ENCODE measurements at places on chromosomes 5 and 9.

DNA sequence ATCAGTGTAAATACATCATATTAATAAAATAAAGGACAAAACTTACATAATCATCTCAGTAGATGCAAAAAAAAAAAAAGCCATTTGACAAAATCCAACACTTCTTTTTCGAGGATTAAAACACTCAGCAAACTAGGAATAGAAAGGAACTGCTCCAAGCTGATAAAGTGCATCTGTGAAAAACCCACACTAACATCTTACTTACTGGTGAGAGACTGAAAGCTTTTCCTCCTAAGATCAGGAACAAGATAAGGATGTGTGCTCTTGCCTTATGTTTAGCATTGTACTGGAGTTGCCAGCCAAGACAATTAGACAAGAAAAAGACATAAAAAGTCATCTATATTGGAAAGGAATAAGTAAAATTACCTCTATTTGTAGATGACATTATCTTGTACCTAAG is 120.2 kb upstream of the SAP30L start:
- DNase-seq = no peak

- DNase-seq = no peak
Measured at GRCh38 chr9:95058795-95059386, 258.6 kb downstream of the FANCC start.

- DNase-seq = no peak
Measured at GRCh38 chr5:126395198-126395597, 28.0 kb upstream of the GRAMD2B start.

DNA sequence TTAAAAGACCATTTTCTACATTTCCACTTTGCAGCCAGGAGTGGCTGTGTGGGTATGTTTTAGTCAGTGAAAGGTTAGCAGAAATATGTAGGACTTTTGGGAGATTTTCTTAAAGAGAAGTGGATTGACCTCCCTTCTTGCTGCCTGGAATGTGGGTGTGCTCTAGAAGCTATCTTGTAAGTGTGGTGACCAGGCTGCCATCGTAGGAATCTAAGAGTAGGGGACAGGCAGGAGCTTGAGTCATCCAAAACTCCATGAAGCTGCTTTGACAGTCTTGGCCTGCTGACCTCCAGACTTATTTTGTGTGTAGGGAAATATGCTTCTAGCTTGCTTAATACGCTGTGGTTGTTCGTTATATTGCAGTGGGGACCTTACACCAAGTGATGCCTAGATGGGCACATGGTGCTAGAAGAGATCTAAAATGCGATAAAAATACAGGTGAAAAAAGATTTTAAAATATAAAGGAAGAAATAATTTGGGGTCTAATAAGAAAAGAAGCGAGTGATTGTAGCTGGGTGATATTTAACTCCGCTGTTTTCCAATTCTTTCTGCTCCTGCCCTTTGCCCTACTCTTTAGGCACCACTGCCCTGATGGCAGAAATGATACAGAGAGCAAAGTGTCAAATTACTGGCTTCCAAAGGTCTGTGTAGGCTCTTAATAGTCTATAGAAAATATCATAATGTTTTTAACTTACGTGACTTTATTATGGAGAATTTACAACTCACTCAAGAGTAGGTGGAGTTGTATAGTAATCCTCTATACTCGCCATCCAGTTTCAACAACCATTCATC is 298.2 kb upstream of the ZNF608 start:
- DNase-seq = no peak

GRCh38 chr5:143554918-143555477 is 151.5 kb upstream of the NR3C1 start:
- no peak for DNase-seq

GRCh38 chr5:37839407-37840052 is at the start of gene GDNF:
Gene GDNF, minus strand, starts transcription at chr5:37840041. Its CDS starts 5,245 bp downstream, at chr5:37834796.
- no peak for DNase-seq

GRCh38 chr5:123937230-123937629 is 425.3 kb downstream of the CSNK1G3 start:
- DNase-seq = no peak

GRCh38 chr5:87650284-87650683 is 237.6 kb upstream of the CCNH start:
- no peak for DNase-seq

GRCh38 chr5:51996356-51996861 is 613.2 kb downstream of the ISL1 start:
- no peak for DNase-seq

DNA sequence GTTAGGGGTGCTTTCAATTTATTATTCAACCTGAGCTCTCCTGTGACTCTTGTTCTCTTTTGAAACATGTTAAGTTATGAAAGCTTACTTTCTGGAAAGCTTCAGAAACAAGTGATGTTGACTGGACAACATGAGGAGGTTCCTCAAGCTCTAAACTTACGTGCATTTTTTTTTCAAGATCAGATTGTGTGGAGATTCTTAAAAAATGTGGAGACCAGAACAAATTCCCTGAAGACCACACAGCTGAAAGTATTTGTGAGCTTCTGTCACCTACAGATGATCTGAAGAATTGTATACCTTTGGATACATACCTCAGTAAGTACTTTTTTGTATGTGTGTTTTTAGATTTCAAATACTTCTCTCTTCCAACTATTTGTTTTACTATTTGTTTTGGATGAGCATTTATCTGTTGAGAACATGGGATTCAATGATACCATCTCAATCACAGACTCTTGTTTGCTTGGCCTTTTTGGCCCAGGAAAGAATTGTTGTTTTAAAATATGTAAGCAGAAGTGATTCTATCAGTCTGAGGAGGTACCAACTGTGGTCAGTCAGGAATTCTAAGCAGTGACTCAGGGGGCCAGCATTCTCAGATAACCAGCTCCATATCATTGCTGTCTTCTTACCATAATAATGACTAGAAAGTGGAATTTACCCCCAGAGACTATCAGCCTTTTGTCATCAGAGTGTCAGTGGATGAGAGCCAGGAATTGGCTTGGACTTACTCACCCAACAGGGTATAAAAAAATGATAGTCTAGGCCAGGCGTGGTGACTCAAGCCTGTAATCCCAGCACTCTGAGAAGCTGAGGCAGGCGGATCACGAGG is 34.4 kb upstream of the GLIPR2 start:
- no peak for DNase-seq

DNA sequence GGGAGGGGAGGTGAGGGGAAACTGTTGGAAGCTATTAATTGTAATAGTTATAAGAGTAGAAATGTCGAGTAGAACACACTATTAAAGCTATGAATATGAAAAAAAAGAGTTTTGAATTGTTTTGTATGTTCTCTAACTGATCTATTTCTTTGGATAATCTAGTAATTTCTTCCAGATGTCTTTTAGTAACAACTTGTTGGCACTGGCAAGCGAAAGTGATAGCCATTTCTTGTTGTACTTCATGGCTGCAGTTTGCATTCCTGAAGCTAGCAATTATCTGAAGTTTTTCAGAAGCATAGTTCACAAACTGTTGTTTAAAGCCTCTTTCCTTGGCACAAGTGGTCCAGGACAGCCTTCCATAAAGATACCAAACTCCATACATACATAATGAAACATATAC is 49.4 kb upstream of the SPATA31C2 start:
- no peak for DNase-seq

Measured in activated CD4-positive, CD25-positive, alpha-beta regulatory T cell (primary cell).